ENCODE measurements at places on chromosomes 12 and 14.

GRCh38 chr12:124750787-124751471 lies 112.7 kb downstream of the SCARB1 start:
- no peak for DNase-seq

DNA sequence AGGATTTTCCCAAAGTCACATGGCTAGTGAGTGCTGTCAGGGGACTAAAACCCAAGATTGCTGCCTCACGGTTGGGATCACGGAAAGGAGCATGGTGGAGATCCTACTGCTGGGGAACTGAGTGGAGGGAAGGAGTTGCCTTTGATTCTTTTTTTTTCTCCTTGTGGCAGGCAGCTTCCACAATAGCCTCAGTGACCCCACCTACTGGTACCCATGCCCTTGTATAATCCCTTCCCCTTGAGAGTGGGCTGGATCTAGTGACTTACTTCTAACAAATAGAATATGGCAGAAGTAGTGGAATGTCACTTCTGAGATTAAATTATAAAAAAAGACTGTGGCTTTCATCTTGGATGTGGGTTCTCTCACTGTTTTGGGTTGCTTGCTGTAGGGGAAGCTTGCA lies 135.7 kb downstream of the DICER1 start:
- DNase-seq = no peak

DNA sequence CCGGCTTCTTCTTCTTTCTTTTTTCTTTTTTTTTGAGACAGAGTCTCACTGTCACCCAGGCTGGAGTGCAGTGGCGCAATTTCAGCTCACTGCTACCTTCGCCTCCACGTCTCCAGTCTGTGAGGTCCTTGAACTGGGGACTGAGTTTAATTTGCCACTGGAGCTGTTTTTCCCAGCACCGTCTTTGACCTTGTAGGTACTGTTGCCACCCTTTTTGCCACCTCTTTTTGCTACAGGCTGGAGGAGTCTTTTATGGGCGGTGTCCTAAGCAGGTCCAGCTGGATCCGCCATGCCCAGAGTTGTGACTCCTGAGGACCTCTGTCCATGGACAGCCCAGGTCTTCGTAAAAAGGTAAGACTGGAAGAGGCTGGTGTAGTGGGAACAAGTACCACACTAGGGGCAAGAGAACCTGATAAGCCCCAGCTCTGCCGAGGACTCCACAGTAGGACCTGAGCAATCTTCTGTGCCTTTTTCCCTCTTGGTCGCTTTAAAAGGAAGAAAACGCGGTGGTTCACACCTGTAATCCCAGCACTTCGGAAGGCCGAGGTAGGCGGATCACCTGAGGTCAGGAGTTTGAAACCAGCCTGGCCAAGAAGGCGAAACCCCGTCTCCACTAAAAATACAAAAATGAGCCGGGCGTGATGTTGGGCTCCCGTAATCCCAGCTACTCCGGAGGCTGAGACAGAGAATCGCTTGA lies 946 bp downstream of the RNU4-2 start:
- no peak for DNase-seq

DNA sequence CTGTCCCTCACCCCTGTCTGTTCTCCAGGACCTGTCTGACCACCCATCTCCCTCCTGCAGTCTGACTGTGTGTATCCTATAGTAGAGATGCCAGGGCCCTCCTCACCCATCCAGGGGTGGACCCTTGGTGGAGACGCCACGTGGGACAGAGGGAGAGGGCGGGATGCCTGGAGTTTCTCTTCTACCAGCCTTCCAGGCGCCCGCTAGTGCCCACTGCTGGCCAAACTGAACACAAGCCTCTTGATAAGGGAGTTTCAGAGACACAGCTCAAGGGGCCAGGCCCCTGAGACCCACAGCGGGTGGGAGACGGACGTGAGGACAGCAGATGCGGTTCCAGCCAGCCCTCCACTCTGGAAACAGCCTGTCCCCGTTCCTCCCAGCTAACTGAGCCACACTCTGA lies 147.3 kb downstream of the RBM19 start:
- DNase-seq = no peak

GRCh38 chr12:83796531-83796930 lies 1109.8 kb downstream of the TMTC2 start:
- DNase-seq = no peak

DNA sequence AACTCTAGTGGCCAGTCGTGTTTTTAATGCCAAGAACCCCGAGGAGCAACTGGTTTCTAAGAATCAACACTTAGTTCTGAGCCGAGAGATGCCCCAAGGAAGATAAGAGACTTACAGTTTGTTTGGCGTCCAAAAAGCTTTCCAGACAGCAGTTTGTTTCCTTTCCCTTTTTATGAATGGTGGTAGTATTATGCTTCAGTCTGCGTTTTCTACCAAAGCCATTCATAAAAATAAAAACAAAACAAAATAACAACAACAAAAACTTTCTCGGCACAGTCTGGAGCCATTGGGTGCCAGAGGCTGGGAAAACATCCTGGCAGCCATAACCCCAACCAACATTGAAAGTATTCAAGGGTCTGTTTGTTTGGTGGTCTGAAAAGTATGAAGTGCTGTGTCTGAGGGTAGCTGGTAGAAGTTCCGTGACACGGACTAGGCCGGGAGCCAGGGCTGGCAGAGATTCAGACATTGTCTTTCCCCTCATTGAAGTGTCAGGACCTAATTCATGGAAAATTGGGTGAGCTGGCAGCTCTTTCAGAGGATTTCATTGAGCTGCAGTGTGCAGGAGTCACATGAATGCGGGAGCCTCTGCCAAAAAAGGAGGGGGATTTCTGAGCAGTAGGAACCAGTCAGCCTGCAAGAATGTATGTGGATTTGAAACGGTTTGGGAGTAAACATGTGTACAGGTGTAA lies 124.2 kb downstream of the HMGA2 start:
- DNase-seq = no peak

GRCh38 chr12:97537501-97537900 lies 74.9 kb downstream of the RMST start:
- no peak for DNase-seq

DNA sequence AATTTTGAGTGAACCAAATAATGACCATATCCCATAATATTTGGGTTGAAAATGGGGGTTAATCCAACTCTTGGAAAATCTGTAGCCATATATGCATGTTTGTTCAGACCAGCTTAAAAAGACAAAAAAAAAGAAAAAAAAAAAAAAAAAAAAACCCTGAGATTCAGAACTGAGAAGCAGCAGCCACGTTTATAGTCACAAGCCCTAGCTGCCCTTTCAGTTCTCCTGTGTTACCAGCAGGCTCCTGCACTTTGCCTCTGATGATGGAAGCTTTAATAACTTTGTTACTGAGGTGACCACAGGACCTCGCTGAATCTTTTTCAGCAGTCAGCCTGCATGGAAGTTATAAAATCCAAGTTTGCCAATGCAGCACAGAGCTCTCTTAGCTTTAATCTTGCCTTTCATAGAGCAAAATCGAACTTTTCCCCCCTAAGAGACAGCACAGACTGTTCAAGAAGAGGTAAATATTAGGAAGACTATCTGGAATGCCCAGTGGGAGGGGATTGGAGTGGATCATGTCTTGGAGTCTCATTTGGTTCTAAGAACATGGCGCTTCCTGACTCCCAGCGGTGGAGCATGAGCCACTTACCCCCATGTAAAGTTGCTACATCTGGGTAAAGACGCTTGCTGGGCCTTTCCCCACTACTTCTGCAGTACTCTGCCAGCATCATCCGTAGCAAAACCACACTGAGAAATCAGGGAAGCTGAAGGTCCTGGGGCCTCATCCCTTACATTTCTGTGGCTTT lies 20.6 kb downstream of the GNG2 start:
- no peak for DNase-seq

DNA sequence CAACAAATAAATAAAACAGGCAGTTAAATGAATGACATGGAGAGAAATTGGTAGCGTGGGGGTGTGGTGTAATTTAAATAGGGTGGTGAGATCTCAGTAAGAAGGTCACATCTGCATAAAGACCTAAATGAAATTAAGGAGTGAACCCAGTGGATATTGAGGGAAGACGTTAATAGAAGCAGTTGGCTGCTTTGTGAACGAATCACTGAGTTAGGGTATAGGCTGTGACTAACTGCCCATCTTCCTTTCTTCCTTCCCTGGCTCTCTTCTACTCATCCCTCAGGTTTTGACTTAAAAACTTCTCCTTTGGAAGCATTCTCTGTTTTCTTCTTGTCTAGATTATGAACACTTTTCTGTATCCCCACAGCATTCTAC lies 64.7 kb downstream of the BTG1 start:
- DNase-seq = no peak

GRCh38 chr12:55631733-55632132 lies 5.0 kb upstream of the OR10P1 start:
- no peak for DNase-seq

DNA sequence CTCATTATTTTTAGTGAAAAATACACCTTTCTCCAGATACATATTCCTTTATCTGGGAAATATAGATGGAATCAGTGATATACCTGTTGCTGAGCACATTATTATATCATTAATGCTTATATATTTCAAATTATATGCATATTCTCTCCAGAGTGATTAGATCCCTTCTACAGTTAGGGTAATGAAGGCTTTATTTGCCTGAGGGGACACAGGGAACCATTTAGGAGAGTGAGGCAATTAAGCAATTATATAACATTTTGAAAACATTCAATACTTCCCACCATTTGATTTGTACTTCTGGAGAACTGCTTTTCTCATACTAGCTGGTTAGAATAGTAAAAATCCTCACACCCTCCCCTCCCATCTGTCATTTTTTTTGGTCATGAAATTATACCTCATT lies 212.8 kb upstream of the NOVA1 start:
- DNase-seq = no peak

GRCh38 chr14:20697273-20698017 lies 8.9 kb downstream of the ANG start:
- DNase-seq = no peak

GRCh38 chr12:112350593-112351592 lies 31.3 kb downstream of the HECTD4 start:
- DNase-seq = no peak

DNA sequence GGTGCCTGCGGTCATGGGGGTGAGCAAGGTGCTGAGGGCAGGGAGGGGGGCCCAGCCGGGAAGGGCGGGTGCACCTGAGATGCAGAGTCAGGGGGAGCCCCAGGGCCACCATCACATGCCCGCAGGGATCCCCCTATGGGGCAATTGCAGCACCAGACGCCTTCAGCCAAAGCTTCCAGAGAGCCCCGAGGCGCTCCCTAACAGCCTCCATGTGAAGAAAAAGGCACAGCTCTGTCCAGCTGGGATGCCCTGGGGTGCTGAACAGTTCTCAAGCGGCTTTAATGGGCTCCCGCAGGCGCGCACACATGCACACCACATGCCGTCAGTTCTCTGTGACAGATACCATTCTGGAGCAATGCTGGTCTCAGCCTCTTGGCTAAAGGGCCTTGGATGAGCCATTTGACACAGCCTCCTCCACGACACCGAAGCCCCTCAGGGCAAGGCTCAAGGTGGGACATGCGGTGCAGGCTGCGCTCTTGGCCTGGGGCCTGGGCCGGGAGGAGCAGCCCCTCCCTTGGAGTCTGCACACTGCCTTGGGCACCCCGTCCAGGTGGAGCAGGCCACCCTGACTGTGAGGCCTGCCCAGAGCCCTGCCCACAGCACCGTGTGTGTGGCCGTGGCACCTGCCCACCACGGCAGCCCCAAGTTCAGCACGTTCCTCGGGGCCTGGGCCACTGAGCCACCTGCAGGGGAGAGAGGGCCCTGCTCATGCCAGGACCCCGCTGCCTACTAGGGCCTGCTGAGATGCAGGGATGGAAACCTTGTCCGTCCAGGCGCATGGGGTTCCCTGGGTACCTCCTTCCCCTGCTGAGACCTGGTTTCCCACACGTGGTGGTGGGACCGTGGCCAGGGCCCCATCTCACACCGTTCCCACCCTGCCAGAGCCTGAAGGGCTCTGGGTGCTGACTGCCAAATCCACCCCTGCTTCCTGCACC lies 7.7 kb downstream of the XRCC3 start:
- DNase-seq = no peak

GRCh38 chr12:121711361-121712189 lies 977 bp upstream of the TMEM120B start:
- no peak for DNase-seq

DNA sequence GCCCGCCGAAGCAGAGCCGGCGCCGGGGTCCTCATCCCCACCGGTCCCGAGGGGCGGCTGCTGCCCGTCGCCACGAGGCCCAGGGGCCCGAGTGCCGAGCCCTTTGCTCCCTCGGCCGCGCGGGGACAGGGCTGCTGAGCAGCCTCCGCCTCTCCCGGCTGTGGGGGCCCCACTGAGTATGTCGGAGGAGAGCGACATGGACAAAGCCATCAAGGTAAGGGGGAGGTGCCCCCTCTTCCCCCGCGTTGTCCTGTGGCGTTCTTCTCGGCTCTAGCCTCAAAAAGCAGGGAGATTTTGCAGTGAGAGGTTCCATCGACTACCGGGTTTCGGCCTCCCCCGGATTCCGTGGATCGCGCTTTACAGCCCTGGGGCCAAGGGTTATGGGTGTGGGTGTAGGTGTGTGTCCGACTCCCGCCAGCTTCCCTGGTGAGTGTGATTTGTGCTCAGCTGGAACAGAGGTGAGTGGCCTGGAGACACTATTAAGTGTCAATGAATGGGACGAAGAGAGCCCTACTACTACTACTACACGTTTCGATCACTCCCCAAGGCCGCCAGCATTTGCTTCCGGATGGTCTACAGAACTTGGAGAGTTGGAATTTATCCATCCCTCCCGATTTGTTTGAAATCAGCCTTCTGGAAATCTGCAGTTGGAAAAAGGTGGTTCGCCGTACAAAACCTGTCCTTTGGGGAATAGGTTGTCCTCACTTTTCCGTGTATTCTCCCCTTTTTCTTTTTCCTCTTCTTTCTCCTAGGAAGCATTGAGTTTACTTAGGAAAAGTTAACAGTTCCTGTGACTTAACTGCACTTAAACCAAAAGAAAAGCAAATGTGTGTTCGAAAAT lies 748 bp downstream of the MAPKAPK5 start:
- no peak for DNase-seq

GRCh38 chr12:88450136-88450535 lies 130.1 kb downstream of the KITLG start:
- no peak for DNase-seq

- DNase-seq = no peak
These were observed 8.8 kb upstream of the CHGA start for GRCh38 chr14:92914087-92914656.

DNA sequence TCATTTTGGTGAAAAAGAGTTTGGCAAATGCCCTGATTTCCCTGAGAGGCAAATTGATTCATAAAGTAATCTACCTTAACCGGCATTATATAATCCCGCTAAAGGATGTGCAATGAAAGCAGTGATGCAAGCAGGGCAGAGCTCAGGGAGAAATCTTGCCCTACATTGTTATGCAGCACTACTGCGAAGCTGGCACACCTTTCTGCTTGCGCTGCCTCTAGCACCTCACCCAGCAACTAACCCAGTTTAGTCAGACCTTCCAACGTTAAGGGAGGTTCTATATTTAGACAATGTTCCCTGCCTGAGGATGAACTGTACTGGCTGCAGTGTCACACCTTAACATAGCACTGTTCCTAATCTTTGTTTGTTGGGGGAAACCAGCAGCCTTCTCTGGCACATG lies 60.8 kb upstream of the CCDC196 start:
- no peak for DNase-seq
